ENCODE measurements at places on chromosomes 6 and 20.

- DNase-seq = no peak
Measured at GRCh38 chr6:107284805-107285204, 169.5 kb upstream of the BEND3 start.

DNA sequence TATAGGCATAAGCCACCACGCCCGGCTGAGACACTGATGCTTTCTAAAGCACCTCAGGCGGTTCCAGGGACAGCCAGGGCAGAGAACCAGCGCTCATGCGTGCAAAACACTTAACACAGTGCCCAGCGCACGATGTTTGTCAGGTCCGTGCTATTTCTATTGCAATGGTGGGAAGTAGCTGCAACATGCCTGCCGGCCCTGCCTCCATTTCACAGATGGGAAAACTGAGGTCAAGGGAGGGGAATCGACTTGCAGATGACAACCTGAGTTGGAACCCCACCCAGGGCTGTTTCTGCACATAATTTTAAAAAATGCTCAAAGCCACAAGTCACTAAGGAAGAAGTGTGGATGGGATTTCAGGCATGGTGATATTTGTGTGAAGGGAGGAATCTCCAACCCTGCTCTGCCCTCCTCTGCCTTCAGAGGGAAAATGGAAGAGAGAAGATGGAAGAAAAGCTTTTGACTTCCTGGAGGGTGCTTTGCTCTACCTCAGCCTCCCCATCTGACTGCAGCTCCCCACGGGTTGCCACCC lies 39.9 kb downstream of the KIAA1755 start:
- no peak for DNase-seq

DNA sequence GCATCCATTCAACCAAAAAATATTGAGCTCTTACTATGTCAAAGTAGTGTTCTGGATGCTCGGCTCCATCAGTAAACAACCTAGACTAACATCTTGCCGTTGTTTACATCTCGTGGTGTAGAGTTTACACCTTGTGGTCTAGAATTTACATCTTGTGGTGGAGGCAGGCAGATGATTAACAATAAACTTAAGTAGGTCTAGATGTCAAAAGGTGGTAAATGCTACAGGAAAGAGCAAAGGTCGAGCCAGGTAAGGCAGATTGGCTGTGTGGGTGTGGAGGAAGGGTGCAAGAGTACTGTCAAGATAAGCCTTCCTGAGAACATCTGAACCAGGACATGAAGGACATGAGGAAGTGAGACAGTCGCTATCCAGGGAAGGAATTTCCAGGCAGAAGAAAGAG lies 88.4 kb upstream of the ESR1 start:
- DNase-seq = no peak

DNA sequence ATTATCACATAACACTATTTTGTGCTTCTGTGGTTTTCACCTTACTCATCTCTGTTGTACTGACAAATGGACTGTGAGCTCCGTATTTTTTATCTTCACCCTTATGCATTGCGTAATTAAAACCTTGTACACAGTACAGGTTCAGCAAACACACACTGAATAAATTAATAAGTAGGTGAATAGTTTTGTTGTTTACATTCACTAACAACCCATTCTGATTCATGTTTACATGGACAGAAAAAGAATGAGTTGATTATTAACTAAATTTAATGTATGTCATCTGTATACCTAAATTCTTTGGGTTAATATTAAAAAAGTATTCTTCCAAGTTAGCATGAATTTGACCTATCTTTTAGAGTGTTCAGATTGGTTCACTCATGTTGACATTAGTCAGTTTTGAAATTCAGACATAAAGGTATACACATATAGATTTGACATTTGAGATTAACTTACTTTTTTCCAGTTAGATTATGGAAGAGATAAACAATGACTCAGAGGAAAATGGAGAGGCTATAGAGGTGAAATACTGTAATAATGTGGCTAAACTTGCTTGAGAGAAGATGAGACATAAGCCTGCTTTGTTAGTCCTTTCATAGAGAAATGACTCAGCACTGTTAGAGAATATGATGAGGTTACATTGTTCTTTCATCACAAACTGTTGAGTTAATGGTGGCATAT lies 541.7 kb upstream of the FLRT3 start:
- no peak for DNase-seq

DNA sequence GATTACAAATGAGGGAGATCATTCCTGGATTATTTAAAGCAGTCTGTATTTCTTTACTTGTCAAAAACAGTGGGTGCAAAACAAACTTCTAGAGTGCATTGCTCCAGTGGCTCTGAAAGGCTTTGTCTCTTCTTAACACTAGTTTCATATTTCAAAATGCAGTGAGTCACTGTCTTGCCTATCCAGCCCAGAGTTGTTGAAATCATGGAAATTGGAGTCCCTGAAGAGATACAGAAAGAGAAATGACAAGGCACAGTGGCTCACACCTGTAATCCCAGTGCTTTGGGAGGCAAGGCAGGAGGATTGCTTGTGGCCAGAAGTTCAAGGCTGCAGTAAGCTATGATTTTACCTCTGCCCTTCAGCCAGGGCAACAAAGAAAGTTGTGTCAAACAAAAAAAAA lies 11.3 kb downstream of the SLC2A12 start:
- DNase-seq = no peak

GRCh38 chr6:10201606-10202510 lies 213.0 kb downstream of the TFAP2A start:
- no peak for DNase-seq

- DNase-seq = no peak
Measured at GRCh38 chr6:116266803-116267202, 12.9 kb downstream of the TSPYL1 start.

GRCh38 chr6:39898625-39899024 lies 35.6 kb downstream of the MOCS1 start:
- DNase-seq = no peak

DNA sequence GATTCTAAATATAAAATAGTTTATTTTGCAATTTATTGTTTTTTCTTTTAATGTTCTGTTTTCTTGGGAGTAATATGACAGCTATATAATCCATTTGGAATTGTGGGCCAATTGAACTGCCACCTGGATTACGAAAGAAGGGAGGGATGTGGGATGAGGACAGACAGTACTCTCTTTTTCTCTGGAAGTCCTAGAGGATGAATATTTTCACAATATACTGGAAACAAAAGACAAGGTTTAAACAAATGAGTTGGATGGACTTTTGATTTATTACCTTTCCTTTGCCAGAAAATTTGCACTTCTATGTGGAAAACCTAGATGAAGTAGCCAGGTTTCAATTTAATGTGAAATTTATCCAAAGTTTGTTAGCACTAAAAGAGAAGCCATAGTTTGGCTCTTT lies 325.5 kb upstream of the IMPG1 start:
- DNase-seq = no peak

GRCh38 chr6:34543421-34543820 lies 12.7 kb downstream of the SPDEF start:
- DNase-seq = no peak

GRCh38 chr6:156916130-156916801 lies 139.1 kb downstream of the ARID1B start:
- DNase-seq = no peak

DNA sequence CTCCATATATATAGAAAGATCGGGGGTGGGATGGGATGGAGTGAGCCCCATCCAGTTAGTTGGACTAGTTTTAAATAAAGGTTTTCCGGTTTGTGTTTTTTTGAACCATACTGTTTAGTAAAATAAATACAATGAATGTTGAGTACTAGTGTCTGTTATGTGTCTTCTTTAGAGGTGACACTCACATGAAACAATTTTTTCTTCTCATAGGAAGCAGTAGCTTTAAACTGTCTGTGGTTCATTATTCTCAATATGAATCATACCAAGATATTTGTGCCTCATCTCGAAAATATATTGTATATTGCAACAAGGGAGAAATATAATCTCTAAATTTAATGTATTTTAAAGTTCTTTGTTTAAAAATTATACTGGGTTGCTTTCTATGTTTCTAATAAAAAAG lies 33.4 kb downstream of the HSF2 start:
- no peak for DNase-seq

- no peak for DNase-seq
Measured at GRCh38 chr20:59033093-59033492, 958 bp upstream of the ATP5F1E start.

GRCh38 chr6:28152531-28152930 lies 10.8 kb downstream of the ZKSCAN8 start:
- DNase-seq = no peak

GRCh38 chr6:38248500-38249234 lies 391.1 kb downstream of the BTBD9 start:
- DNase-seq = no peak

- DNase-seq = no peak
Measured at GRCh38 chr6:170312876-170313275, 6.3 kb downstream of the FAM120B start.

DNA sequence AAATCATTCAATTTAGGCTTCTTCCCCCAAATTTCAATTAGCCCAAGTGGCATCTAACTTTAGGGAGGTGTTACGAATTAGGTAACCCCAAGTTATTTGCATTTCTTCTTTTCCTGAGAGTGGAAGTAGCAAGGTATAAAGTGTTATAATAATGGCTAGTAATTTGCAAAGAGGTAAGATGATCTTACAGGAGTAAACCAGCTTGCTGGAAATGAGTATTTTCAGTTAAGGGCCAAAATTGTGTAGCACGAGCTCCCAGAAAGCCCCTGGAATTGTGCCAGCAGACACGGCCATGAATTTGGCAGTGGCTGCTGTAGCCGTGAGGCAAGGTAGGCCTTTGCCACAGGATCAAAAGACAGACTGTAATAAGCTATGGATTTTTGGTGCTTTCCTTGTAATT lies 38.0 kb downstream of the CITED2 start:
- DNase-seq = no peak

GRCh38 chr6:14144678-14145113 lies 27.1 kb downstream of the CD83 start:
- DNase-seq = peak; percentile 75

GRCh38 chr20:48184229-48184628 lies 398.9 kb upstream of the SULF2 start:
- no peak for DNase-seq

GRCh38 chr6:47358440-47359225 lies 48.9 kb upstream of the TNFRSF21 start:
- no peak for DNase-seq

DNA sequence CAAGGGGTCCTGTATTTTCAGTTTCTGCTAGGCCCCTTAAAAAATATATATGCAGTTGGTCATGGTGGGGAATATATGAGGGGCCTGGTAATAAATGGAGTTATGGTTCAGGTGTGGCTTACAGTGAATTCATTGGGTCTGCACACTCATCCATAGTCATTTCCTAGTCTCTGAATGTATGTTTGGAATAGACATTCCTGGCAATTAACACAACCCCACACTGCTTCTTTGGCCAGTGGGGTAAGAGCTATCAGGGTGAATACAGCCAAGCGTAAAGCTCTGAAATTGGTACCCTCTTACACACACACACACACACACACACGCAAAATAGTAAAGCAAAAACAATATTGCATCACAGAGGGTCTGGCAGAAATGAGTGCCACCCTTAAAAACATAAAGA lies 56.5 kb downstream of the QRSL1 start:
- no peak for DNase-seq

DNA sequence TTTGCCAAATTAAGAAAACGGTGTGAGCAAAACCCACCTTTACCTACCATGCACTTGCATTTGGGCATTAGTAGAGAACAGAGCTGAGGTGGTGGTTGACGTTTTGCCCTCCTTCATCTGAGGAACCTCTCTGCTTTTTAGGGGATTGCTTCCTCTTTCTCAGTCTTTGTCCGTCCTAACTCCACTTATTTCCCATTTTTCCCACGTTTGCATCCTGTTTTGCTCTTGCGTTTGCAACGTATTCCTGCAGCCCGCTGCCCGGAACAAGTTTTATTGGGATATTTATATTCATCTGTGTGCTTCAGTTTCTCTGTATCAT lies 374 bp upstream of the SERINC1 start:
- no peak for DNase-seq

- no peak for DNase-seq
Measured at GRCh38 chr6:3252369-3252768, 6.4 kb upstream of the PSMG4 start.

- no peak for DNase-seq
Measured at GRCh38 chr6:87401832-87402231, 5.9 kb upstream of the CFAP206 start.

- DNase-seq = no peak
Measured at GRCh38 chr20:41469868-41470267, 103.2 kb upstream of the EMILIN3 start.

DNA sequence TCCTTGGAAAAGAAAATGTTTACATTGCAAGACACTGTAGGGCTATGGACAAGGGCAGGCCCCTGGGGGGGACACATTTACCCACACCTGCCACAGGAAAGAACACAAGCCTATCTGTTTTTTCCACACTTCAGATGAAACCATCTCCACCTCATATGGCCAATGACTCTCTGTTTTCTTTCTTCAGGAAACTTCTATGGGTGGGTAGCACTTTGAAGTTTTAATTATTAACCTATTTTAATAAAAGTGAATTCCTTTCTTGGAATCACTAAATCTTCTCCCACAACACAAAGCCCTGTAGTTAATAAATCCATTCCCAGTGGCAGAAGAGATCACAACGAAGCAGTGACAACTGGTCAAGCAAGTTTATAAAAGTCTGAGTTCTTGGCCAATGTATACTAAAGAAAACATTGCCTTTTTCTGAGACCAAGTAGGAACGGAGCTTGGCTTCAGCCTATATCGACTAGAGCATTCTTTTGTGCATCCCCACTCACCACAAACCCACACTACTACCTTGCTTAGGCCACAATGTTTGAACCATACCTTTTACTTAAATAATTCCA lies 125.1 kb upstream of the CARMIL1 start:
- DNase-seq = no peak

DNA sequence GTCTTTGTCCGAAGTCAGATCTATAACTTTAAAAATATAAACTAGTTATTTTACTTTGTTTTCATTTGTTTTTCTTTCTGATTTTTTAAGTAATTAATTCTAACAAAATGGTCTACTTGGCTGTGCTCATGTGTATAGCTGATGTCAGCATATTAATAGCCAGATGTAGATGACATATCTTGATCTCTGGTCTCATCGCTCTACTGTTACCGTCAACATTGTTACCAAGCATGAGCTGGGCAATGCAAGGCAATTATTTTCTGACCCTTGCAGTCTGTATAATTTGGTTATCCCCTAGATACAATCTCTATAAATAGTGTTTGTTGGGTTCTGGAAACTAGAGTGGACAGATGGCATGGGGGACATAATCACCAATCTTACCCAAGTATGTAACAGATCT lies 151.6 kb upstream of the PTPRK start:
- no peak for DNase-seq

Measured in Peyer's patch (tissue), 4 donors.